ENCODE measurements at places on chromosomes 7 and 10.

DNA sequence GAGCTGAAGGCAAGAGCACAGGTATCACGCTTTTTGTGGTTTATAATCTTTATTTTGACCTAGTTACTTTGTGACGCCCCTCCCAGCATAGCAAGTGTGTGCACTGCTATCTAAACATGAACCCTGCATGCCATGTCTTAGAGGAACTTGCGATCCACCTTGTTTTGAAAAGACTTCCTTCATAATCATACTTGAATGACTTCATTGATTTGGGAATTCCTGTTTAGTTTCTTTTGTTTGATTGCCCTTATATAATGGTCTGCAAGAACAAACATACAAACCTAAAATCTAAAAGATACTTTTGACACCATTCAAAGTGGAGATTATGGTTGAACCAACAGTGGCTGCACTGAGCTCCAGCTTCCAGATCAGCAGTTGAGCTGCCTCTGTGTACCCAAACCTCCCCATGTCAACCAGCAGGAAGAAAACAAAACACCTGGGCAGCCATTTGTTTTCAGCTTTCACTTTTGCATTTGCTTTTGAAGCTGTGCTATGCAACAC lies 132.6 kb downstream of the CELF2 start:
- DNase-seq = no peak

GRCh38 chr7:108308903-108309302 lies 147.3 kb downstream of the NRCAM start:
- DNase-seq = no peak

DNA sequence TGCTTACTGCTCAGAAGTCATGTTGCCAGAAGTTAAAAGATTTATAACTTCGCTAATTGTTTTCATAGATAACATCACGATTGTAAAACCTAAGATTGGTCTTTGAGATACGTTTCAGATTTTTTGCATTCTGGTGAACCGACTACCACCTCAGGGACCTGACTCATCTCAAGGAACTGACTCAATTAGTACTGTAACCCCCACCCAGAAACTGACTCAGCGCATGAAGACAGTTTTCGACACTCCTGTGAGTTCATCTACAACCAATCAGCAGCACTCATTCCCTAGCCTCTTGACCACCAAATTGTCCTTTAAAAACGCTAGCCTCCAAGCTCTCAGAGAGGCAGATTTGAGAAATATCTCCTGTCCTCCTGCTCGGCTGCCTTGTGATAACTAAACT lies 72.3 kb downstream of the ELMO1 start:
- no peak for DNase-seq

DNA sequence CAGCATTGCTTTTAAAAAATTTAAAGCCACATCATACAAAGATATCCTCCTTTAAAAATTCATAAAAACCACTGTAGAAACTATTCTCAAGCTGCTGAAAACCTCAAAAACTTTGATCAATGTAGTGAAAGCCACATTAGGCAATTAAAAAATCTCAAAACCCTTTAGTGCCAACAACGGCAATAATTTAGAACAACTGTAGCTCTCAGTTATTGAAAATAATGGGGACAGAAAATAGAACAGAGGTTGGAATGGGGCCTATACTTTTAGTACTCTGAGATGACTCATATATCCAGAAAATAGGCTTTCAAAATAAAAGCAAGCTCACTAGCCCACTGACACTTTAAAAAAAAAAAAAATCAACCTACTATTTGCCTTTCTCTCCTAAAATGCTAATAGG lies 87.5 kb downstream of the GSAP start:
- no peak for DNase-seq

DNA sequence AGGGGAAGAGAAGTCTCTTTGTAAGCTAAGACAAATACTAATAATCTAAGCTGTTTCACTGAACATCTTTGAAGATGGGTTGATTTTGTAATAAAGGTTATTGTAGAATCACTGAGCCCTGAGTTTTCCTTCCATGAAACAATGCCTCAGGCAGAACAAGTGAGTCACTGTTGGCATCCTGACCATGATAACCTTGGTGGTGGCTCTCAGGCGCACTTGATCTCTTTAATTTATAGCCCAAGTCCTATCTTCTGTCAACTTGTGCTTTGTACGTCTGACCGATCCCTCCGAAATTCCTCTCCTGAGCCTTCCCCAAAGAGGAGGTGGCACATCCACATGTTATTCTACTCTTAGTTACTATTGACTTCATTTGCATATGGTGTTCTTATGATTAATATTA lies 812.9 kb downstream of the REEP3 start:
- DNase-seq = no peak

- DNase-seq = no peak
Observed at GRCh38 chr10:18325889-18326531, 185.8 kb downstream of the CACNB2 start.

DNA sequence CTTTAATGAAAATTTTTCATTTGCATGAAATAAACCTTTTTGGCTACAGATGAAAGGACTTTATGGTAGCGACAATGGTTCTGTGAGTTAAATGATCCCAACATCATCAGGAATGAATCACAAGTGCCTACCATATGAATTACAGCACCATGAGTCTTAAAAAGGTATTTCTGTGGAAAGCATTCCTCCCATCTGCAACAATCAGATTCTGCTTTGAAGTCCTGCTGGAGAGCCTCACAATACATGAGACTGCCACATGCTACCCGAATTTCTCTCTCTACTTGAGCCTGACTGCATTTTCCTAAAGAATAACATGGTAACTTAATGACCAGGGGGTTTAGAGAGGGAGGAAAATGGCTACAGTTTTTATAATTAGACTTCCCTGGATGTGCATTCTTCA lies 190.3 kb downstream of the TWIST1 start:
- DNase-seq = no peak

DNA sequence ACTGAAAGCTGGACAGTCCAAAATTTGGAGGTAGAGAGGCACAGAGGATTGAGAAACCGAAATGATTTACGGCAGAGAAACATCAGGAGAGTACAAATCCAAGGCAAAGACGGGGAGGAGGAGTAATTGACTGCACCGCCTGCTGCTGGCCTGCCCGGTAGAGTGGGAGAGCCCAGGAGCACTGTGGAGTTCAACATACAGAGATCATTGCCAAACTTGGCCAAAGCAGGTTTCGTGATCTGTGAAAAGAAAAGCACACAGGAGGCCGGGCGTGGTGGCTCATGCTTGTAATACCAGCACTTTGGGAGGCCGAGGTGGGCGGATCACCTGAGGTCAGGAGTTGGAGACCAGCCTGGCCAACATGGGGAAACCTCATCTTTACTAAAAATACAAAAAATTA lies 306.0 kb upstream of the PFKP start:
- DNase-seq = no peak

- DNase-seq = no peak
Observed at GRCh38 chr10:47283848-47284247, 16.1 kb upstream of the GDF10 start.

DNA sequence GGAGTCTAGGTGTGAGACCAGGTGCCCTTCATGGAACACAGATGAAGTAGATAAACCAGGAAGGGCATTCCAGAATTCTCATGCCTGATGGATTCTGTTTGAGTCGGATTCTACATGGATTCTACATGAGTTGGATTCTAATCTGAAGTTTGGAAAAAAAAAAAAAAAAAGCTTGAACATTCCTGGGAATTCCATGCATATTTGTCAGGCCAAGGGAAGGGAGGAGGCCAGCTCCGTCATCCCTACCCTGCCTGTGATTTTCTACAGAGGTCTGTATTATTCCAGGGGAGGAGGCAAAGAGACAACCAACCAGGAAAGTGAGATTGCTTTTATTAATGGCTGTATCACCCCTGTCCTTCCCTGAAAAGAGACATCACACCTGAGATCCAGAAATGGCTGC lies 27.8 kb upstream of the EBLN1 start:
- no peak for DNase-seq

GRCh38 chr10:34697351-34698247 lies 117.5 kb downstream of the PARD3 start:
- no peak for DNase-seq

GRCh38 chr7:104328296-104328969 lies at the start of gene LHFPL3:
Gene LHFPL3 (plus strand): TSS chr7:104328603.
- peak; percentile 9 for DNase-seq

DNA sequence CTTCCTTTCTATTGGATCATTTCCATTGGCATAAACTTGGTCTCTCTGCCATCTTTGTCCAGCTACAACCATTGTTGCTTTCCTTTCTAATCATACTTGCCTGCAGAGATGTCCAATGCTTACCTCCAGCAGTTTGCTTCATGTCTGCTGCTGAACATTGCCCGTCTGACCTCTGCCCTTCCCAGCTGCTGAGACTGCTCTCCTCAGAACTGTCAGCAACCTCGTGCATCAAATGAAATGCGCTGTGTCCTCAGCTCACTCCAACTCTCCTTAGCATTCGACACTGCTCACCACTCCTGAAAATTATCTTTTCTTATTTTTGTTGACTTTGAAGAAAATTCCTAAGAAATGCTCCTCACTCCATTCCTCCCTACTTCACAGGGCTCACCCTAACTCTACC lies 5.0 kb downstream of the FAM170B start:
- no peak for DNase-seq

DNA sequence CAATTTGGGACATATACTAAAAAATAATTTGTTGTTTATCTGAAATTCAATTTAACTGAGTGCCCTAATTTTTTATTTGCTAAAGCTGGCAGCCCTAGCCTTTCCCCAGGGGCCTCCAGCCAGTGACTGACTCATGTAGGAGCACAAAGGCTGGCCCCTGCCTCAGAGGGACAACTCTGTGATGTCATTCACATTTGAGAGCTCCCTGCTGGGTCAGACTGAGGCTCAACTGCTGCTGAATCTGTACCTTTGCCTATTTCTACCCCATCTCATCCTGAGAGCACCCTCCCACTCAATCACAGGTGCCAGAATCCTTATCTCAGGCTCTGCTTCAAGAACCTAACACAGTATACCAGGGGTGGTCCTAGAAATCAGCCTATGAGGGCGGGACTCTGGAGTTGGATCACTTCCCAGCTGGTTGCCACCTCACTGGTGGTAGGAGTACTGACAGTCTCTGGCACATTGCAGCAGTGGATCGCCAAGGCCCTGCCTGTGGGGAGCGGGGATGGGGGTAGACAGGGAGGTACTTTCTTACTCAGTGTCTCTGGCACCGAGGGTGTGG lies 11.6 kb downstream of the GCK start:
- DNase-seq = peak; percentile 87

DNA sequence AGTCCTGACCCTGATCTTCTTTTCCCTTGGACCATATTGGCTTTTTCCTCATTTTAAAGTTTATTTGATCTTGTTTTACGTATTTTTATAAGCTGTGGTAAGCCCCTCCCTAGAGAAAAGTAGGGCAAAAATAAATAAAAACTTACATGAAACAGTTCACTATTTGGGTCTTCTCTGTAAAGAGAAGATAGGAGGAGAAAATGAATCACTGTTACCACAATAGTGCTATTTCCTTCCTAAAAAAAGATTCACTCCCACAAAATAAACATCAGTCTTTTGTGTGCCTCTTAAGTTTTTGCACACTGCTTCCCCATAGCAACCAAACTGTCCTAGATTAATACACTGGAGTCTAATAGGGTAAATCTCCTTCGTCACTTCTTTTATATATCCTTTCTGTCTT lies 1.4 kb upstream of the SVIL start:
- DNase-seq = no peak

DNA sequence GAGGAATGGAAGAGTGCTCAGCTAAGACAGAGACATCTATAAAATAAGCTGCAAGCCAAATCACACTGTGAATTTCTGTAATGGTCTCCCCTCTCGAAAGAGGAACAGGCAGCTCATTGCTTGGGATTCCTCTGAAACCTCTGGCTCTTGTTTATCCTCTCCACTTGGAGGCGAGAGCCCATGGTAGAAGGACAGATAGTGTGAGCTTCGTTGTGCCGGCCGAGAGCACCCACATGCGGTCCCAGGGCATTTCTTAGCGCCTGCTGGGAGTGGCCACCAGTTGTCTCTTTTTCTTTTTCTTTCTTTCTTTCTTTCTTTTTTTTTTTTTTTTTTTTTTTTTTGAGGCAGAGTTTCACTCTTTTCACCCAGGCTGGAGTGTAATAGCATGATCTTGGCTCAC lies 26.2 kb downstream of the CNPY1 start:
- no peak for DNase-seq

DNA sequence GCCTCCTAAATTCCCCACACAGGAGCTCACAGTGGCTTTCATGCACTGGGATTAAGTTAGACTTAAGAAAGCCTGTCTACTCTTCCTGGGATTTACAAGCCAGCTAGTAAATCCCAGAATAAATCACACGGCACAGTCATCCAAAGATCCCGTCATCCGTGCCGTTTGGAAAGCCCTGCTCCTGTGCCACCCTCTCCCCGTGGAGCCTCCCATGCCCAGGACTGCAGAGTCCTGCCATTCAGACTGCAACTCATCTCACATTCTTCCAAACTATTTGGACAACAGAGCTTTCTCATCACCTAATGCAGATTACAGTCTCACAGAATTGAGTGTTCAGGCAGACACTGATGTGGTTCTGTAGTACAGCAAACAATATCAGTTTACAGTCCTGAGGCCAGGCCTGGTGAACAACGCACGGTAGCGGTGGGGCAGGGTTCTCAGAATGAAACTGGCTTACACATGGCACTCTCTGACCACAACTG lies 166.5 kb downstream of the EGFR start:
- peak; percentile 79 for DNase-seq

GRCh38 chr10:94281654-94282053 lies 81.1 kb downstream of the NOC3L start:
- no peak for DNase-seq

- no peak for DNase-seq
Observed at GRCh38 chr10:18658271-18659124, 733 bp upstream of the ARL5B start.

DNA sequence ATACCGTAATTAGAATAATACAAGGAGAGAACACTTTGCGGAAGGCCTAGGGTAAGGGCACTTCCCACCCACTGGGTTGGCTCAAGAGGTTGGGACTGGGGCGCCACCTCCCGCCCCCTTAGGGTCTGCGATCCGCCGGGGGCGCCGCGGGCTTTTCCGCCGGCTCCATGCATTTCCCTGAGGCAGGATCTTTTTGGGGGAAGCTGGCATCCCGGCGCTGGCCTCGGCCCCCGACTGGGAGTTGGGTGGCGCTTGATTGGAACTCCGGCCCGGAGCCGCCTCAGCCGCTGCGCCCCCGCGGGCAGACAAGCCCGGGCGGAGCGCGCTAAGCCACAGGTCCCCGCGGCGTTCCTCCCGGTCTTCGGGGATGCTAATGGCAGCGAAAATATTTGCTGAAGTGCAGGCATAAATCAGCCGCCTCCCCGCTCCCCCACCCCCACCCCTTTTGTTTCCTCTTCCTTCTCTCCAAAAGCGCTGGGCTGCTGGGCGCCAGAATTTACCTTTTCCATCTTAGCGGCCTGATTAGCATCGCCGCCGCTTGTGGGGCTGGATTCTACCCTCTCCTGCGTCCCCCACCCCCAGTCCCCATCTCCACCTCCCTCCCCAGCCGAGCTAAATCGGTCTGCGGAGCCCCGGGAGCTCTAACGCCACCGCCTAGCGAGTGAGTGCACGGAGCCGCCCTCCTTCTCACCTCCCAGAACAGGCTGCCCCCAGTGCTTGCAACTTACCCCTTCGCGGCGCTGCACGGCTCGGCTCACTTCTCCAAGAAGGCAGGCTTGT lies 5.1 kb downstream of the UNC5B start:
- DNase-seq = peak; percentile 26

All from MG63 (cell line).